ENCODE measurements at places on chromosomes 11 and 22. TPM values are rescaled to one million over a fixed set of nuclear protein-coding genes. Genes with fewer than 3 reads are reported as not detected.

The TANGO2 gene
- total RNA-seq: 54.1 TPM

The UFD1 gene
- 82.5 TPM for total RNA-seq

The ROM1 gene
- 4.6 TPM for total RNA-seq

The TMEM218 gene
- 22.8 TPM for total RNA-seq

The TPBGL gene
- total RNA-seq: 0.14 TPM

The PHETA2 gene
- 17.0 TPM for total RNA-seq

The PHF21B gene
- not detected for total RNA-seq

The KRTAP5-2 gene
- total RNA-seq: not detected

The C22orf31 gene
- total RNA-seq: not detected

The VPS37C gene
- 19.5 TPM for total RNA-seq

The TMEM191C gene
- 0.88 TPM for total RNA-seq

The MYO18B gene
- total RNA-seq: not detected

The CD3G gene
- not detected for total RNA-seq

The TRIM22 gene
- total RNA-seq: 57.0 TPM

The GTSE1 gene
- 0.66 TPM for total RNA-seq

The TSSC4 gene
- 57.8 TPM for total RNA-seq
